ENCODE measurements at places on chromosomes 1 and 21.

- no peak for DNase-seq
These were observed 218.1 kb downstream of the USH2A start for GRCh38 chr1:216205176-216205575.

DNA sequence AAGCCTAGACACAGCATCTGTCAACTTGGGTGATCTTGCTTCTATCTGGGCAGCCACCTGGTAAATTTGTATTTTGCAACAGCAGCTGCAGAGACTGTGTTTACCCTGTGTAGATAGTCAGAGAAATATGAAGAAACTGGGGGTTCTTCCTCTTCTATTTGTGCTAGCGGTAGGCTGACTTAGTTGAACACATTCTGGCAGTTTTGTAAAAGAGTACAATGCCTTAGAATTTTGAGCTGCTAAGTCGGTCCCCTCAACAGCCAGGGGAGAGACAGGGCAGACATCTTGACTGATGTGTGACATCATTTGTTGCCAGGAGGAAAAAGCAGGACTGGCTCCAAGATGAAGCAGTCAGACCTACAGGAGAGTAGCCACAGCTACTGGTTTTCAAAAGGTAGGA is 53.7 kb downstream of the KCNJ6 start:
- DNase-seq: no peak

- DNase-seq: no peak
These were observed 38.3 kb downstream of the NEXN start for GRCh38 chr1:77926561-77927357.

DNA sequence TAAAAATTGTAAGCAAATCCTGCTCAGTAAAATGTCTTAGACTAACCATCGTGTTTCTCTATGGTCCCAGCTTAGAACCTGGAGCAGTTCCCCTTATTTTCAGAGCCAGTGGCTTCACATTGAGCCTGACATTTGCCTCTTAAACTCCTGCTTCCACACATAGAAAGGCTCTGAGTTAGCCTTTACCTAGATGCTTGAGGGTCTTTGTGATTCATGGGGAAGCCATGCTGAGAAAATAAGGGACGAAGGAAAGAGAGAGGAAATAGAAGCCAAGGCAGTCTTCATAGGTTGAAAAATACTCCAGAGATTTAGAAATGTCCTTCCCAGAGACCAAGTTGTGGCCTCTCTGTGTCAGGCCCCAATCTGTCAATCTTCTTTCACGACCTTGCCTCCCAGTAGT is 16.1 kb upstream of the RBBP5 start:
- DNase-seq: no peak

GRCh38 chr21:34369741-34370140 is 5.6 kb upstream of the SMIM11 start:
- DNase-seq: no peak

DNA sequence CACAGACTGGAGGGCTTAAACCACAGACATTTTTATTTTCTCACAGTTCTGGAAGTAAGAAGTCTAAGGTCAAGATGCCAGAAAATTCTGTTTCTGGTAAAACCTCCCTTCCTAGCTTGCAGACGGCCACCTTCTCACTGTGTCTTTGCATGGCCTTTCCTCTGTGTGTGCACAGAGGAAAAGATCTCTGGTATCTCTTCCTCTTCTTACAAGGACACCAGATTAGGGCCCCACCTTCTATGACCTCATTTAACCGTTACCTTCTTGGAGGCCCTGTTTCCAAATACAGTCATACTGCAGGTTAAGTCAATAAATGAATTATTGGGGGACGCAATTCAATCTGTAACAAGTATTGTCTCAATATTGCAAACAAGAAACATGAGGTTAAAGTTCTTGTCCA is 63.0 kb upstream of the PRDX6 start:
- no peak for DNase-seq

- DNase-seq: no peak
These were observed 226.4 kb downstream of the DYRK1A start for GRCh38 chr21:37593015-37593414.

DNA sequence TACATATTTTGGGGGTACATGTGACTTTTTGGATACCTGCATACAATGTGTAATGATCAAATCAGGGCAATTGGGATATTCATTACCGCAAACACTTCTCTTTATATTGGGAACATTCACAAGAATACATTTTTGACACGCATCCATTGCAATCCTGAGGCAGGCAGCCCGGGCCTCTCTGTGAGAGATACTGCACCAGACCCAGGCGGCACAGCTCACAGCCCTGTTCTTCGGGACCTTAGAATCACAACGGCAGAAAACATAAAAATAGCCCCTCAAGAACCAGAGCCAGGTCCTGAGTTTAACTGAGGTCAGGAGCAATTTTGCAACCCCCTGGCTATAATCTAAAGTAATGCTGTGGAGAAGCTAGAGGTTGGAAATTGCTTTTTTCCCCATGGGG is 90.8 kb upstream of the PGBD5 start:
- DNase-seq: no peak

DNA sequence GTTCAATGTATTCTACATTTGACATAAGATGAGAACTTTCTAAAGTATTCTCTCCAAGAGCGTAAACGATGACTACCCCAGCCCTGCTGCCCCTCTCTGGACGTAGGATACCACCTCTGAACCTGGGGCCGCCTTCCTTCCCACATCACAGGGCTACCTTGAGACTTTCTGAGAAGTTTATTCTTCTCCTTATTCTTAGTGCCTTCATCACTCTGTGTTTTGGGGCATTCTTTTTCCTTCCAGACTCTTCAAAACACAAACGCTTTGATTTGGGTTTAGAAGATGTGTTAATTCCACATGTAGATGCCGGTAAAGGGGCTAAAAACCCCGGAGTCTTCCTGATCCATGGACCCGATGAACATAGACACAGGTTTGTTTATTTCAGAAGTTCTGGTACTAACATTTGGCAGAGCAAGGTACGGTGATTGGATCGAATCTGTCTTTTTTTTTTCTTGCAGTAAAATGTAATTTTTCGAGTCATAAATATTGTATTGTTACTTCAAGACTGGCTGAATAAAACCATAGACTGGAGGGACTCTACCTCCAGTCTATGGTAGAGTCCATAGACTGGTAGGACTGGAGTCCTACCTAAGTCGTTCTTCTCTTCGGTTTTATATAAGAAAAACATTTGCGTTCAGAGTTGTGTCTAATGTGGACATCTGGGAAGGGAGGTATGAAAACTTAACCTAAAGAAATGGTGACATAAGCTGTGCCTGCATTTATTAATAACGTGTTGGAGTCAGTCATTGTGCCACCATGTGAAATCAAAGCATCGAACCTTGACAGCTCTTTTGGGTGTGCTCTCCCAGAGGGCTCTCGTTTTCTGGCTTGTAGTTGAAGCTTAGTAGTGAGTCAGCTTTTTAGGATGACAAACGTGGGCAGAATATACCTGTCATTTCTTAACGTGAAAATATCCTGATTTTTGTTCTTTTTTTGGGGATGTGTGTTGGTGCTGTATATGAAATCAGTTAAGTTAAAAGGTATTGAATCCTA is 1.2 kb downstream of the MAN1A2 start:
- no peak for DNase-seq

DNA sequence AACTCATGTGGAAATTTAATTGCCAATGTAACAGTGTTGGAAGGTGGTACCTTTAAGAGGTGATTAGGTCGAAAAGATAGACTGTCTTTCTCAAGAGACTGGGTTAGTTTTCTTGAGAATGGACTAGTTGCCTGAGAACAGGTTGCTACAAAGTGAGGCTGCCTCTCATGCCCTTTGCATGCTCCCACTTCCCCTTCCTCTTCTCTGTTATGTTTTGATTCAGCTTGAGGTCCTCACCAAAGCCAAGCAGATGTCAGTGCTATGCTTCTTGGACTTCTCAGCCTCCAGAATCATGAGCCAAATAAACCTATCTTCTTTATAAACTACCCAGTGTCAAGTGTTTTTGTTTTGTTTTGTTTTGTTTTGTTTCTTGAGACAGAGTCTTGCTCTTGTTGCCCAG is 187.0 kb upstream of the RUNX1 start:
- DNase-seq: no peak

GRCh38 chr1:116948046-116948445 is 38.3 kb downstream of the PTGFRN start:
- DNase-seq: no peak

- no peak for DNase-seq
These were observed 2.5 kb upstream of the MEF2D start for GRCh38 chr1:156502894-156503697.

GRCh38 chr1:53615101-53615500 is 123.9 kb downstream of the GLIS1 start:
- no peak for DNase-seq

DNA sequence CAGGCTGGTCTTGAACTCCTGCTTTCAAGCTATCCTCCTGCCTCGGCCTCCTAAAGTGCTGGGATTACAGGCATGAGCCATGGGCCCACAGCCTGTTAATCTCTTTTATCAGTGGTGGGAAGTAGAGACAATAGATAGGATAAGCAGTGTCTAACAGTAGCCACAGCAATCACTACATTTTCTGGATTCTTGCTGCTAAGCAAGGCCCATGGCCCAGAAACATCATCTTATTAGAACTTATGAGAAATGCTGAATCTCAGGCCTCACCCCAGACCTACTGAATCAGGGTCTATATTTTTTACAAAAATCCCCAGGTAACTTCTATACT is 29.7 kb downstream of the IGFN1 start:
- no peak for DNase-seq

All from D721Med (cell line).